GM18507 (cell line): ENCODE measurements at places on chromosomes 3 and 15.

GRCh38 chr3:158470944-158471638 lies 99.9 kb upstream of the MLF1 start:
- DNase-seq, result no peak

DNA sequence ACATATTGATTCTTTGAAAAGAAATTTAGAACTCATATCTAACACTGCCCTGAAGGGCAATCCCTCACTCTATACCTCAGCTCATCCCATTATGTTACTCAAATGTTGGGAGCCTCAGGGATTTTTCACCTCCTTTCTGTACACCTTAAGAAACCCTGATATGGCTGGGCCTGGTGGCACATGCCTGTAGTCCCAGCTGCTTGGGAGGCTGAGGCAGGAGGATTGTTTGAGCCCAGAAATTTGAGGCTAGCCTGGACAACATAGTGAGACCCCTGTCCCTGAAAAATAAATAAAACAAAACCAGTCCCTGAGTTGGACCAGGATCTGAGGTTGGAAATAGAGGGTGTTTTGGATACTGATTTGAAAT lies 27.6 kb downstream of the NDUFB4 start:
- no peak for DNase-seq

DNA sequence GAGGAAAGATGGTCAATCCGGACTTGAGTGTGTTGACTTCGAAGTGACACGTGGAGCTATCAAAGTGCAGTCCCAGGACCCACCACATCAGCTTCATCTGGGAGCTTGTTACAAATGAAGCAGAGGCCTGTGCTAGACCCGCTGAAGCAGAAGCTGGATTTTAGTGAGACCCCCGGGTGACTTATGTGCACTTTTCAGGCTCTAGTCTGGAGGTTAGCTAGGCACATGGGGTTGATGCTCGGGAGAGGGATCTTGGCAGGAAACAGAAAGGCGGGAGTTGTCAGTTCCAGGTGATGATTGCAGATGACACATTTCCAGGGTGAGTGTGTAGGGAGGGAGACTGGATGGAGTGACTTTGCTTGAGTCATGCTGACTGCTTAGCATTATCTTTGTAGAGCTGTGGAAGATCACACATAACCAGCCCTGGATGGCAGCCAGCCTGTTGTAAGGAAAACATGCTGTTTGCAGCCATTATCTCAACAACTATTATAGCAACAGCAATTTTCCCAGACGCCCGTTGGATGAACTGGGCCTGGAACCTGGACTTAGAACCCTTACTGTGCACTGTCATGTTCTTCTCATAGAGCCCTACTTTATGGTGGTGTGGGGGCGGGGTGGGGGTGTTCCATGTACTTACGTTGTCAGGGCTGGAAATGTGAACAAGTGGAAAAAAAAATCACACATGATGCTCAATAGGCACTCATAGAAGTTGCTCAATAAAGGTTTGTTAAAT lies 122.4 kb downstream of the THSD4 start:
- DNase-seq, result no peak

- no peak for DNase-seq
These were observed 20.3 kb upstream of the SLC6A1 start for GRCh38 chr3:10972072-10972782.

GRCh38 chr3:190224863-190225692 lies 97.2 kb downstream of the CLDN1 start:
- DNase-seq, result no peak
